Stimulated activated naive CD4-positive, alpha-beta T cell (primary cell): ENCODE measurements at places on chromosomes 2 and 18.

GRCh38 chr2:3265981-3266924 is 111.4 kb downstream of the EIPR1 start:
- DNase-seq: no peak

GRCh38 chr18:47893047-47893446 is 37.4 kb downstream of the SMAD2 start:
- no peak for DNase-seq

GRCh38 chr2:101613056-101613704 is 84.3 kb upstream of the MAP4K4 start:
- no peak for DNase-seq

DNA sequence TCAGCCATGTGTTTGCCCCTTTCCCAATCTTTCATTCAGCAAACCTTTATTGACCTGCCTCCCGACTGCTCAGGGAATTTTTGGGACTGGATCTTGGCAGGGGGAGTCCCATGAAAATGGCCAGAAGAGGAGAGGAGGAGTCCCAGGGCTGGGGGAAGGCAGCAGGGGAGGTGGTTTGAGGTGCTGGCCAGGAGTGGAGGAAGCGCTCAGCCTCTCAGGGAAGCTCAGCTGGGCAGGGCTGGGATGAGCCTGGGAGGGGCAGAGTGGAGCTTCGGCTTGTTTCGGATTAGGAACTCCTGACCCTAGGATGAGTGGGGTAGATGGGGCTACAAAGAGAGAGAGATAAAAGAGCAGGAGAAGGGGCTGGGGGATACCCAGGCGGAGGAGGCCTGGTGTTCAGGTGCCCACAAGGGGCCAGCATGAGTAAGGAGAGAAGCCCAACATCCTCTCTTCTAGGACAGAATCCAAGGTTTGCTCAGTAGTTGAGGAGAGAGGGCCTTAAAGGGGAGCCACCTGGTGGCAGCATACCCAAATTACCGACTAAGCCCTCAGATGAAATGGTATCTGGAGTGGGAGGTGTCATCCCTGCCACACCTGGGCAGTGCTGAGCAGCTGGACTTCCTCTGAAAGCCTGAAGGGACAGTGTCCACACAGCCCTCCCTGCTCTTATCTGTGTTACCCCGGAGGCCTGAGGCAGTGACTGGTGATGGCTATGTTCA is 91.1 kb downstream of the INHBB start:
- DNase-seq: no peak

GRCh38 chr2:51698021-51698420 is 666.1 kb upstream of the NRXN1 start:
- DNase-seq: no peak

DNA sequence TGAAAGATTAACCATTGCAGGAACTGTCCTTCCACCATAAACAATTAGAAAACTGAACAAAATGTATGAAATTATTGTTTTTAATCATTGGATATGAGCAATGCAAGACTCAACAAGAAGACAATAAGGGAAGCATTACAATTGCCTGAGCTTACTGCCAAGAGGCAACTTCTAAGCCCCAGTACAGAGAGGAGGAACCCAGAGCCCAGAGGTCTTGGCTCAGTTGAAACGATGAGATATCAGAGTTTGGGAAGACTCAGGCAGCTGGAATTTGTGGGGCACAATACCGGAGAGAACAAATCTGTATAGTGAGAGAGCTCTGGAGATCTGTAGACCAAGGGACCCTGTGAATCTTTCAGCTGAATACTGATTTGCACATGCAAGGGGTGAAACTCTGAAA is 80.6 kb upstream of the ZFP36L2 start:
- DNase-seq: no peak
